ENCODE measurements at places on chromosomes 13 and 19.

GRCh38 chr13:50701469-50701868 lies 142.0 kb downstream of the DLEU7 start:
- DNase-seq = no peak

- no peak for DNase-seq
Measured at GRCh38 chr19:15812060-15812722, 3.3 kb downstream of the OR10H1 start.

GRCh38 chr13:110448677-110449076 lies 112.8 kb downstream of the RAB20 start:
- no peak for DNase-seq

- no peak for DNase-seq
Measured at GRCh38 chr13:96474181-96474557, 384.3 kb downstream of the HS6ST3 start.

- DNase-seq = no peak
Measured at GRCh38 chr13:66405908-66406802, 824.0 kb downstream of the PCDH9 start.

DNA sequence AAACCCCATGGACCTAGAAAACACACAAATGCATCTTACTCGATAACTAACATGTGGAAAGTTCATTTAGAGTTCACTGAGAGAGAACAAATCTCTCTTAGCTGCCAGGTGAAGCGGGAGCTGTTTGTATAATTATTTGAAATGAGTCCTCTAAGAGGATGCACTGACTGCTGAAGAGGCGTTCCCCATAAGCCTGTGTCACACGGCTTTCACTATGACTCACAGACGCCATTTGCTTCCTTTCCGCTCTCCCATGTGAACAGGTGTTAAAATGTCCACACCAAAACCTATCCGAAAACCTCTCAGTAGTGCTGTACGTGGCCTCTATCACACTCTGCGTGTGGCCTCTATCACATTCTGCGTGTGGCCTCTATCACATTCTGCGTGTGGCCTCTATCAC lies 101.8 kb downstream of the SOX1 start:
- no peak for DNase-seq

- DNase-seq = no peak
Measured at GRCh38 chr19:1968279-1969175, 27.6 kb downstream of the CSNK1G2 start.

DNA sequence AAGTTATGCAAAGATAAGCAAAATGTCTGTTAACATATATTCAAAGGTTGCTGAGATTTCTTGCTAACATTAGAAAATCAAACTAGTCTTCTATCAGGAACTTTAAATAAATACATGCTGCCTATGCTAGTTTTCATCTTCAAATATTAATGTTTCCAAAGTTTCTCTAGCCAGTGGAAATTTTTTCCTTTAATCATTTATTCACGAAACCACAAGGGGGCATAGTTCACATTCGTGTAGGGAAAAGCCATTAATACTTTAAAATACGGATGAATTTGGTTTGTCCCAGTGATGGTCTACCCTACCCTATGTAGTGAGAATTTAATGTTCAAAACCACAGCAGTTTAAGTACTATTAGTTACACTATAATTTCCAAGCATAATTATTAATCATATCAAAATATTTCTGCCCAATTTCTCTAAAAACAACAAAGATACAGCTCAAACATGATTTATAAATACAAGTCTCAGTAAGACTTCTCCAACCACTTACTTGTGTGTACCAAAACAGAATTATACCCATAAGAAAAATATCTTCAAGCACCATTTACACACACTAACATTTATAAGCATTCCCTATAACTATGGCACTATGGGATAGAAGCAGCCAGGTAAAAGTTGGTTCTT lies 16.2 kb downstream of the NUFIP1 start:
- DNase-seq = no peak

- DNase-seq = no peak
Measured at GRCh38 chr19:835210-835810, 5.5 kb upstream of the PRTN3 start.

- no peak for DNase-seq
Measured at GRCh38 chr19:32519023-32519422, 62.0 kb upstream of the PDCD5 start.

DNA sequence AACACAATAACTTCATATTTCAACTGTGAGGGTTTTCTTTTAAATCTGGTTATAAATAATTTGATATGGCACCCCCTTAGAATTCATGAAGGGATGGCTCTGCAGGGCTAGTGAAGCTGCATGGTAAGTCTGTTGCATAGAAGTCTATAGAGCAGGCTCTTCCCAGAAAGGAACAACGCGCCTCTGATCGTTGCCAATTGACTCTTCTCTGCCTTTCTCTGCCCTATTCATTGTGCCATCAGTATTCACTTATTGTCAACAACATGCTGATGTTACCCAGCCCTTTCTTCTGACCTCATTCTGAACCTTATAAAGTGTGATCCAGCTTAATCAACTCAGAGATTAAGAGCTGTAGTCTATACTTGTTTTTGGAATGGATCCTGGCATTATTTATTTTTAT lies 16.3 kb upstream of the DCT start:
- DNase-seq = no peak

DNA sequence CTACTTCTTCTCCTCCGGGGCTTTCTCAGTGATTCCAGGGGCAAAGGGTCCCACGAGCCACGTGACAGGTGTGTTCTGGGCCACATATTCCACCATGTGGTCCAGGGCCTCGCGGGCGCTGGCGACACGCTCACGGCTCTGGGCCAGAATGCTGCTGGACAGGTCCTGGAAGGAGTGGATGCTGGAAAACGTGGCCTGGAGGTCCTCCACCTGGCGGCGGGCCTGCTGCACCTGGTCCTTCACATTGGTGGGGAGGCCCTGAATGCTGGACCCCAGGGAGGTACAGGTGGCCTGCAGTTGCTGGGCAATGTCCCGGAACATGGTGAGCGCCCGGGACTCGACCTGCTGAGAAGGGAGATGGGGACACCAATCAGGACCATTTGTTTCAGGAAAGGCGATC lies 7.7 kb upstream of the TICAM1 start:
- DNase-seq = no peak

DNA sequence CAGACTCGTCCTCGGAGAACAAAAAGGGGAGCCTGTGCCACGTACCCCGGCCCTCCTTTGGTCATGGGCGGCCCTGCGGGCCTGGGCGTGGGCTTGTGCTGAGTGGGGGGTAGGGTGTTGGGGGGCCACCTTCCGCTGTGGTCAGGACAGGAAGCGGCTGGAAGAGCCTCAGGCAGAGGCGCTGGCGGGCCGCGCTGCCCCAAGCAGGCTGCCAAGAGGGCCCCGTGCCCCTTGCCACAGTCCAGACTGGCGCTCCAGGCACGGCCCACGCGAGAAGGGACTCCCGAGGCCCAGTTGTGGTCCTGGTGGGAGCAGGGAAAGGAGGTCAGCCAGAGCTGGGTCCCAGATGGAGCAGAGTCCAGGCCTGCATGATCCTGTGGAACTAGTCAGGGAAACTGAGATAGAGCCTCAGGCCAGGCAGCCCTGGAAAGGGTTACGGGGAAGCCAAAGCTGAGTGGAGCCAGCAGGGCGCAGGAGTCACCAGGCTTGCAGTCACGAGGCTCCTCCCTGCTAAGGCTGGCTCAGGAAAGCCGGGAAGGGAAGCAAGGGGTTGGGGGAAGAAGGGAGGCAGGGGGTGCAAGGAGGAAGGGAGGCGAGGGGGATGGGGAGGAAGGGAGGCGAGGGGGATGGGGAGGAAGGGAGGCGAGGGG lies 135.0 kb downstream of the CRYL1 start:
- DNase-seq = no peak

- DNase-seq = no peak
Measured at GRCh38 chr13:72523049-72523448, 204.4 kb downstream of the MZT1 start.

GRCh38 chr13:63699948-63700347 lies 2284.3 kb upstream of the PCDH20 start:
- no peak for DNase-seq

DNA sequence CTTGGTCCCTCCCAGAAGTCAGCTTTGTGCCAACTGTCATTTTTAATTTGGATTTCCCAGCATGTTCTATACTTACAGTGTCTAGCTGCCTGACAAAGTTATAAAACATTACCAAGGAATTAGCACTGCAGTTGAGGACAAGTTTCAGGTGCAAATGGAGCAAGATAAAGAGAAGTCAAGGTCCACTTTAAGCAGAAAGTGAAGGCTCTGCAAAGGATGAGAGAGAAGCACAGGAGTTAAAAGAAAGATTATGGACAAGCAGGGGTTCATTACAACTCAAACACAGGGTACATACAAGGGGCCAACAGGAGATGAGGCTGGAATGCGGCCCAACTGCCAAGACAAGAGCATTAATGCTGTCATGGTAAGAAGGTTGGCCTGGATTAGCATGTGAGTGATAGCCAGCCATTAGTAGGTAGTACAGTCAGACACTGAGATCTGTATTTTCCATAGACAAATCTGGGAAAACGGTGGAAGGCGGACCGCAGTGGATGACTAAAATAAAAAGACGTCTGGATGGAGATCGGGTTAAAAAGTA lies 17.6 kb downstream of the UBL3 start:
- DNase-seq = no peak

DNA sequence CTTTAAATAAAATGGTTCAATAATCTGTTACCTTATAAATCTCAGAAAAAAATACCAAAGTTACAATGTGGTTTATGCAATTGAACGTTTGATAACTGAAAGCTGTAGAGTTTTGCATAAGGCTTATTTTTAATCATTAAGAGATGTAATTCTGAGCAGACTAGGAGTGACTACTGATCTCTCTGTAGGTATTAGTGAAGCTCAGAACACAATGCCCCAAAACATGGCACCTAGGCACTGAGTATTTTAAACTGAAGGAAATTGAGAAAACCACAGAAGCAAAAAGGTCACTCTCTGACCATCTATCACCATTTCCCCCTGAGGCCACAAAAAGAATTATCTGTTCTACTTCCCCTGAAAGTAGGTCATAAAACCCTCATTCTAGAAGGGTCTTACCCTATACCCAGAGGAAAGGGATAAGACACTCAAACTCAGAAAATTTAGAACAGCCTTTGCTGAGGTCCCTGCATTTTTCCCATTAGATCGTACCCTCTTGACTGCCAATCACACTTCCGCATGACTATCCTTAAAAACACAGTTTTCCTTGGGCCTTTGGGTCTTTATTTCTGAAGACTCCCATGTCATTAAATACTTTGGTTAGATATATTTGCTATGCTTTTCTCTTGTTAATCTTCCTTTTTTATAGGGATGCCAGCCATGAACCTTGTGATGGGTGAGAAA lies 158.1 kb downstream of the PCDH9 start:
- no peak for DNase-seq

DNA sequence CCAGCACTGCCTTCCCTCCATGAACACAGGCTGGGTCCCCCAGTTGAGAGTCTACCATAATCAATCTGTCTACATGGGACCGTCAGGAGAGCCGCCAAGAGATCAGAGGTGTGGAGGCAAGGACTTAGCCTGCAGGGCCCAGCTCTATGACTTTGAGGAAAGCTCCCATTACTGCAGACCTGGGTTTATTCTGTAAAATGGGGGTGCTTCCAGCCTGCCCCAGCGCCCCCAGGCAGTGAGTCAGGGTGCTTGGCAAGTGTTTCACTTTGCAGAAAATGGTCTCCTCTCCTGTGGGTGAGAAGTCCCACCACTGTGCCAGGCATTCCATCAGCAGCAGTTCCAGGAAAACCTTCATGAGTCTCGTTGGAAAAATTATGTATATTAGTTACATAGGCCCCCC lies 75.5 kb upstream of the VSTM2B start:
- DNase-seq = no peak

DNA sequence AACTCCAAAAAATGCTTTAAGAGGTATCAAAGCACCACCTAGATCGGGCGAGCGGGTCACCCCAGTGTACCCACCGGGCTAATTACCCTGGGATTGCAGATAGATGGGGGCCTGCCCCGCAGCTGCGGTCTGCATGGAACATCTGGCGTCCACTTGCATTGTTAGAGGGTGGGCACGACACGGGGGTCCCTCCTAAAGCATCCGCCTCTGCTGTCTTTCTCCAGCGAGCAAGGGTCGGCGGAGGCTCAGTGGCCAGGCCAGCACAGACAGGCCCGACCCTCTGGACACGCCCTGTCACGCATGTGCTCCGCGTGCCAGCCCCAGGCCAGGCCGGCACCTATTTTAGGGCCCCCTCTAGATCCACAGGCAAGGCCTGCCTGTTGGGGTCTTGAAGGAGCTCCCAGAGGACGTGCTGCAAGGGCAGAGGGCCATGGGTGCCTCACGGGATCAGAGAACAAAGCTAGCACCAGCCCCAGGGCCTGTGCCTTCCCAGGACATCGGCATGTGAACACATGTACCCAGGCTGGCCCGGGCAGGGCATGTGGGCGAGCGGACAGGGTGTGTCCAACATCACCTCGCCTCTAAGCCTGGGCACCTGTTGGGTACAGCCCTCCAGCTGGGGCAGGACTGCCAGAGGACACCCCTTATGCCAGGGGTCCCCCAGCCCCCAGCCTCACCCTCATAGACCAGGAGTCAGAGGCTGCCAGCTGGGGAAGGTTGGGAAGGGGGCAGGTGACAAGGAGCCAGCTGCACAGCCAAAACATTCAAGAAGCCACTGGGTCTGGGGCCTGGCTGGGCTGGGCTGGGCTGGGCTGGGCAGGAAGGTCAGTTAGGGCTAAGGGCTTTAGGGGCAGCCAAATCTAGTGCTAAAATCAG lies 35.6 kb upstream of the NANOS3 start:
- no peak for DNase-seq

Data from stimulated activated CD4-positive, alpha-beta T cell treated with anti-CD3 and anti-CD28 coated beads, TNF-alpha, amount 100 ng/mL, for 48 hours (primary cell).